ENCODE measurements at places on chromosomes 1 and 21.

GRCh38 chr1:245396615-245397014 is 241.8 kb downstream of the KIF26B start:
- DNase-seq = no peak

DNA sequence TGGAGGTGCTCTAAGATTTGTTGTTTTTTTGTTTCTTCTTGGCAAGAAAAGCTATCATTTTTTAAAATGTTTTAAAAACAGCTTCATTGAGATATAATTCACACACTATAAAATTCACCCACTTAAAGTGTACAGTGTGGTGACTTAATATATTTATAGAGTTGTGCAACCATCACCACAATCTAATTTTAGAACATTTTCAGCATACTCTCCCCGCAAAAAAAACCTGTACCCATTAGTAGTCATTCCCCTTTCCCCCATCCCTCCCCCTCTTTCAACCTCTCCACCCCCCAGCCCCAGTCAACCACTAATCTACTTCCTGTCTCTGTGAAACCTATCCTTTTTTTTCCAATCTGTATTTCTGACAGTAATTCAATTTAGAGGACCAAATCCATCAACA is 30.6 kb downstream of the ZC3H11B start:
- no peak for DNase-seq

DNA sequence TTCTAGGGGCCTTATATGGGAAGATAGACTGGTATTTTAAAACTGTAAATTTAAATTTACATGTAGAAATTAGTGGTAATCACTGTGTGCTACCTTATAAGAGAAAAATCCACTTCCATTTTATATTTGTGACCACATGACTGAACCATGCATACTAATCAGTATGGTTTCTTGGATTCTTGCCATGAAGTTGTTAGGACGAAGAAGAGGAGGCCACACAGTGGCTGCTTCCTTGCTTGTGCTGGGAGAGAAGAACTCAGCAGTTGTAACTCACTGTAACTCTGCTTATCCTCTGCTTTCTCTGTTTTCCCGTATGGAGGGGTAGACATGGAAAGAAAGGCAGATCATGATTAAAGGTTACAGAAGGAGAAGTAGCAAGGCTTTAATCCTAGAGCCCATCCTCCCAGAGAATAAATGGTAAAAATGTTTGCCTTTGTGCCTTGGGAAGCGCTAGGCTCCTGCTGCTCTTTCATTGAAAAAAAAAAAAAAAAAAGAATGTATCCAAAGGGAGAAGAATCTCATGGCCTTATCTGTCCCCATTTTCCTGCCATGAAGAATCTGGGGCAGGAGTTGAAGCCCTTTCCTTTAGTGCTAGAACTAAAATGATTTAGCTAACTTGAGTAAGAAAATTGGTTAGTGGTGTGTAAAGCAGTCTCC is 32.4 kb downstream of the KCTD3 start:
- no peak for DNase-seq

DNA sequence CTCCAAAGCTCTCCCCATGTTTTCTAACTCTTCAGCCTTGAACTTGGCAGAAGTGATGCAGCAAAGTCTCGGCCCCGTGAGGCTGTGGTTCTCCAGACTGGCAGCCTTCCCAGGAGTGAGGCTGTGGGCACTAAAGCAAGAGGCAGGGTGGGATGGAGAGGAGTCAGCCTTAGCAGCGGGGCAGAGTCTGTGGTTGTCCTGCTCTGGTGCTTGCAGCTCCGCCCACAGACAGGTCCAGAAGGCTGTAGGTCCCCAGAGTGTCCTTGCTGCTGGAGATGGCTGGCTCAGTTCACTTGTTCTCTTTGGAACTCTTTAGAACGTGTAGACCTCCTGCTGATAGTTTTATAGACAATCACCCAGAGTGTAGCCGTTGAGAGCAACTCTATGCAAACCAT is 142.6 kb downstream of the AJAP1 start:
- DNase-seq = no peak

DNA sequence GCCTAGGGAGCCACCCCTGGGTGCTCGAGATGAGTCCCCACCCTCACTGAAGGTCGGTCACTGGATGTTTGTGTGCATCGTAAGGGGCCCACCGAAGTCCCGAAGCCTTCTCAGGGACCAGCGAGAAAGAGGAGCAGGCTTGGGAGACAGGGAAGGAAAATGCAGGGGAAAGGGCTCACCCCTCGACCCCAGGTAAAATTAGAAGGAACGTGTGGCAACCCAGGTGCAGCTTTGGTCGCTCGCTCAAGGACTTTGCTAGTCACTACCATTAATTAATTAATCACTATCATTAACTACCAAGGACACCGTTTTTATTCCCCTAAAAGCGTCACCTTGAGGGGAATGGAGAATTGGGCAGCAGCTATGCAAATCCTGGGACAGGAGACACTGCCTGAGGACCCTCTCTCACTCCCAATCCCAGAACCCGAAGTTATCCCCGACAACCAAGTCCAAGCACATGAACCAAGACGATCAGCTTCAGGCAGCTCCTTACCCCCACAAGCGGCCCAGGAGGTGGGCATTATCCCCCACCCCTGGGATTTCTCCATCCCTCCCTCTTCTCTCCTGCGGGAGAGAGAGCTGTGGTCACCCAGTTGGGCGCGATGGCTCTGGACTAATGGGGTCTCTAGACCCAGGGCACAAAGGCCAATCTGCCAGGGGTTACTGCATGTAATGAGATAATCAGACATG is 4.2 kb upstream of the SIM2 start:
- no peak for DNase-seq

Measured in BE2C (cell line).